ENCODE measurements at places on chromosomes 1 and 21. TPM values are rescaled to one million over a fixed set of nuclear protein-coding genes. Genes with fewer than 3 reads are reported as not detected.
A peak's percentile ranks its signal among the peaks of the same experiment; 100 is the strongest.

DNA sequence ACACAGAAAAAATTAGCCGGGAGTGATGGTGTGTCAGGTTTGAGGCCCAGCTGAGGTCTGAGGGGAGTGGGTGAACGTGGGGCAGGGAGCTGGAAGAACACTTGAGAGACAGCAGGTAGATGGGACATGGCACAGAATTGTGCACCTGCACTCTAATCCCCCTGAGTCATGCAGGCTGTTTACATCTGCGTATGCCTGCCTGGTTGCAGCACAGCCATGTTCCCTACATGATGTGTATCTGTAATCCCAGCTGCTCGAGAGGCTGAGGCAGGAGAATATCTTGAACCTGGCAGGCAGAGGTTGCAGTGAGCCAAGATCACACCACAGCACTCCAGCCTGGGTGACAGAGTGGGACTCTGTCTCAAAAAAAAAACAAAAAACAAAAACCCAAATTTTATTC lies 44.8 kb downstream of the ATP5PO start:
- DNase-seq: no peak
- H3K4me3 ChIP-seq: no peak overlapping the region
- no peaks in the 10 kb centered on the region for H3K4me1 ChIP-seq
- H3K27ac ChIP-seq: no peak overlapping the region
- no peaks in the 10 kb centered on the region for H3K36me3 ChIP-seq

- no peak overlapping the region for H3K4me3 ChIP-seq
- H3K36me3 ChIP-seq: no peaks in the 10 kb centered on the region
- DNase-seq: no peak
- no peak overlapping the region for H3K27ac ChIP-seq
- H3K4me1 ChIP-seq: peaks cover 27% of the 10 kb centered on the region
- peaks cover 6% of the 10 kb centered on the region for H3K27me3 ChIP-seq
Observed at GRCh38 chr21:38243732-38244406, 12.9 kb upstream of the KCNJ15 start.

DNA sequence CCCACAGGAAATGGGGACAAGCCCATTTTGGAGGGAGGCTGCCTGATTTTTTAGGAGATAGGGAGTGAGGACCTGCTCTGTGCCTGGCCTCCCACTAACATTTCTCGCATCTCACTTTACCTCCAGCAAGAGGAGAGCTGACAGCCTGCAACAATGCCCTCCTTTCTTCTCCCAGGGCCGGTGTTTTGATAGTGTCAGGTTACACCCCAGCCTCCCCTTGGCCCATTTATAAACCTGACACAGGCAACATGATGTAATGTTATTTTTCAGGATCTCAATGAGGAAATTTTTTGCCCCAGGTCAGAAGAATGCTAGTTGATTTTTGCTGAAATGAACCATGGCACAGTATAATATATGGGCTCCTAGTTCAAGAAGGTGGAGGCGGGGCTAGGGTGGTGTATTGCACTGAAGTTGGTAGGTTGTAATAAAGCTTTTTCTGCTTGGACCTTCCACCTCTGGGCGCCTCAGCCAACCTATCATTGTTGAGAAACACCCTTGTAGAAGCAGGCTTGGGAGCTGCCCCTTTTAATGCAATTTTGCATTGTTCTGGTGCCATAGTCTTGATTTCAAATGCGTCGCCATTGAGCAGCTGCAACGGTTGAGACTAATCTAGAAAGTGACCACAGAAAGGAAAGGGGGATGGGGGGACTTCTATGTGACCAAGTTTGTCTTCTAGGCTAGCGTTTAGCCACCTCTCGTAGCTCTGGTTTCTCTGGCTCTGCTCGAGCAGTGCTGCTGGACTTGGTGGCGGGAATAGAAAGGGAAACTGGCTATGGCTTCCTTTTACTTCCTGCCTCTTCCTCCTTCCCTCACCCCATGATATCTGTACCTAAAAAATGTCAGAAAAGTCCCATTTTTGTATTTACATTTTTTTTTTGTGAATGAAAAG lies 53.0 kb downstream of the PBX1 start:
- peak; percentile 89 for DNase-seq
- H3K27me3 ChIP-seq: no peaks in the 10 kb centered on the region
- H3K4me1 ChIP-seq: peaks cover 7% of the 10 kb centered on the region

DNA sequence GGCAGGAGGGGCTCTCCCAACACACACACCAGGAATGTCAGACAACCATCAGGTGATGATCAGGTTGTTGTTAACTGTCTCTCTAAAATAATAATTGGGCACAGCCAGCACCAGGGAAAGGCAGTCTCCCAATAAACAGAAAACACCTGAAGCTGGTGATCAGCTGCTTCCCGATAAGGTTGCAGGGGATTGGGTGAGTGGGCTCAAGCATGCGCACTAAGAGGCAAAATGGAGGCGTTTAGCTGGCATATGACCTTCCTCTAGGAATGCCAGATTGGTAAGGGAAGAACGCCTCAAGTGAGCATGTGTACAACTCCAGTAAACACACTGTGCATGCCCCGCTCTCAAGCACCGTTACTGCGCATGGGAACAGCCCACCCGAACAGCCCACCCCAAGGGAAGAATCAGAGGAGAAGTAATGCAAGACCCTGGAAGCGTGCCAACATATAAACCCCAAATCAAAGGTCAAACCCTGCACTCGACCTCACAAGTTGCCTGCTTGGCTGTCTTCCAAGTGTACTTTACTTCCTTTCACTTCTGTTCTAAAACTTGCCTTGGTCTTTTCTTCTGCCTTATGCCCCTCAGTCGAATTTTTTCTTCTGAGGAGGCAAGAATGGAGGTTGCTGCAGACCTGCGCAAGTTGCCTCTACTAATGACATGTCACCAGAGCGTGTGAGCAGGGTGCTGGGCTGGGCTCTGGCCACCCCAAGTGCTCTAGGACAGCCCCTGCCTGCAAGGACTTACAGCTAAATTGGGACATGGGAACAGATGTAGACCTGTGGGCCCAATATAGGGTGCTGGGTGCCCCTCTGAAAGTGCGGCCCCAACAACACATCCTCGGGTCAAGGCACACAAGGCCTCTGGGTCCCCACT lies 200.8 kb downstream of the RHOU start:
- peaks cover 4% of the 10 kb centered on the region for H3K4me1 ChIP-seq
- no peak overlapping the region for H3K4me3 ChIP-seq
- H3K27me3 ChIP-seq: no peaks in the 10 kb centered on the region
- DNase-seq: no peak
- no peak overlapping the region for H3K27ac ChIP-seq

DNA sequence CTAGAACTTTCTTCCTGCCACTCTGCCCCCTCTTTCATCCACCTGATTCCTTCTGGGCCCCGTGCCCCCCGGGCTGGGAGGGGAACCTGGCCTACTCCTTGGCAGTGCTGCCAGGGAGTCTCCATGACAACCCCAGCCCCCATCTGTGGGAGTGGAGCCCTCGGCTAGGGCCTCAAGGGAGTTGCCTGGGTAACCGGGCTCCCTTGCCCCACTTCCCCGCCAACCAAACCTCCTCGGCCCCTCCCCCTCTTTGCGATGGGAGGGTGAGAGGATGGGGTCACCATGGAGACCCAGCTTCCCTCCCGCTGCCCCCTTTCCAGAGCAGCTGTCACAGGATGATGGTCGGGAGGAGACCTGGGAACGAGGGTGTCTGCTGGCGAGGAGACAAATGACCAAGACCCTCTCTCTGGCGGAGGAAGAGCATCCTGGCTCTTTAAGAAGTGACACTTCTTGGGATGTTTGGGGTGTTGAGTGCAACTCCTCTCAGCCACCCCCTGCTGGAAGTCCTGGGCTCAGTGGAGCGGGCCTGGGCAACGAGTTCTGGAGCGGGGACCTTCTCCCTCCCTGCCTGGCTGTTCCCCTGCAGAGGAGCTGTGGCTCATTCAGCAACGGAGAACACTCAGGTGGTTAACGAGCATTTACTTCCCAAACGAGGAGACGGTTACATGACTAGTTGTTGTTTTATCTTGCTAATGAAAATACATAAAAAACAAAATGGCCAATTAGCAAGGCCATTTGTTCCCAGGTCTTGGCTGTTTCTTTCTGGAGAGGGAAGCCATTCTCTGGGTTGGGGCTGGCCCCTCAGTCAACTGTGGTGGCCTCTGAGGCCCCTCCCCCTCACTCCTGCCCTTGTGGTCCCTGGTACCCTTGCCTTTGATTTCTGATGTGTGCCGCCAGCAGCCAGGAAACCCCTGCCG lies 82.8 kb downstream of the UBIAD1 start:
- DNase-seq: no peak
- no peaks in the 10 kb centered on the region for H3K36me3 ChIP-seq
- no peaks in the 10 kb centered on the region for H3K27me3 ChIP-seq
- no peak overlapping the region for H3K27ac ChIP-seq

GRCh38 chr1:192535916-192536664 lies 39.5 kb upstream of the RGS1 start:
- peaks cover 12% of the 10 kb centered on the region for H3K4me1 ChIP-seq
- no peak for DNase-seq
- H3K27me3 ChIP-seq: no peaks in the 10 kb centered on the region
- no peak overlapping the region for H3K27ac ChIP-seq
- no peaks in the 10 kb centered on the region for H3K36me3 ChIP-seq
- H3K4me3 ChIP-seq: no peak overlapping the region

DNA sequence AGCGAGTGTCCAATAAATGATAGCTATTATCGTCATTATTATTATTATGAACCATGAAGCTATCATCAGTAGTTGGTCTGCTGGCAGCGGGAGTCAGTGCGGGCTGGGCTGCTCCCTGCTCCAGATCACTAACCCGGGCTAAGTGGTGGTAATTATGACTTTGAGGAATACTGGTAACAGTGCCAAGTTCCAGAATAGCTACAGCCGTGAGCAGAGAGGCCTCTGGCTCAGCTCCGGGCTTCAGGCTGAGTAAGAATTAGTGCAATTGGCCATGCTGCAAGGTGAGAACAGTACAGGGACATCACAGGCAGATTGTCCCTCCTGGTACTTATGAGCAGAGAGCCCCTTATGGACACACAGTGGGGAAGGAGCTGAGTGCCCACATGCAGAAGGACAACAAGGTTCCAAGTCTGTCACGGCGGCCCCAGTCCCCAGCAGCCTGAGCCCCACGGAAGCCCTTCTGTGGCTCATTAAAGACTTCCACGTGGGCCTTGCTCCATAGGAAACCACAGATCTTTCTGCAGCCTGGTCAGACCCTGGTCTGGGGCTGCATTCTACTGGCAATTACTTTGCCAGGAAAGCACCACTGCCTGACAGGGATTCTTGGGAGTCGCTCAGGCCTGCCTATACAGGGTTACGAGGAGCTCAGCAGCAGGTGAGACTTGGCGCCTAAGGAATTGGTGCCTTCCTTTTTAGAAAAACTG lies 235.1 kb downstream of the RRAGC start:
- no peaks in the 10 kb centered on the region for H3K36me3 ChIP-seq
- no peaks in the 10 kb centered on the region for H3K27me3 ChIP-seq
- no peak for DNase-seq
- H3K27ac ChIP-seq: no peak overlapping the region
- no peak overlapping the region for H3K4me3 ChIP-seq

- DNase-seq: no peak
- H3K27ac ChIP-seq: no peak overlapping the region
- no peaks in the 10 kb centered on the region for H3K36me3 ChIP-seq
- H3K4me3 ChIP-seq: no peak overlapping the region
Observed at GRCh38 chr1:91784616-91785015, 101.3 kb downstream of the TGFBR3 start.

- H3K27ac ChIP-seq: no peak overlapping the region
- DNase-seq: peak; percentile 78
- peaks cover 7% of the 10 kb centered on the region for H3K4me1 ChIP-seq
- H3K27me3 ChIP-seq: no peaks in the 10 kb centered on the region
Observed at GRCh38 chr1:55640708-55641473, 425.7 kb upstream of the USP24 start.

DNA sequence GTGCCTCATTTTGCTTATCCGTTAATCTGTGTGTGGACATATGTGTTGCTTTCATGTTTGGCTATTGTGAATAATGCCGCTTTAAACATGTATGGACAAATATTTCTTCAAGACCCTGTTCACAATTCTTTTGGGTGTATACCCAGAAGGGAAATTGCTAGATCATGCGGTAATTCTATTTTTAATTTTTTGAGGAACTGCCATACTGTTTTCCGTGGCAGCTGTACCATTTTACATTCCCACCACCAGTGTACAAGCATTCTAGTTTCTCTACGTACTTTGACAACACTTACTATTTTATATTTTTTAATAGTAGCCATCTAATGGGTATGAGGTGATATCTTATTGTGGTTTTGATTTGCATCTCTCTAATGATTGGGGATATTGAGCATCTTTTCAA lies 7.1 kb upstream of the NID1 start:
- H3K27ac ChIP-seq: no peak overlapping the region
- no peaks in the 10 kb centered on the region for H3K36me3 ChIP-seq
- H3K4me1 ChIP-seq: no peaks in the 10 kb centered on the region
- no peak for DNase-seq
- peaks cover 2% of the 10 kb centered on the region for H3K27me3 ChIP-seq
- no peak overlapping the region for H3K4me3 ChIP-seq

DNA sequence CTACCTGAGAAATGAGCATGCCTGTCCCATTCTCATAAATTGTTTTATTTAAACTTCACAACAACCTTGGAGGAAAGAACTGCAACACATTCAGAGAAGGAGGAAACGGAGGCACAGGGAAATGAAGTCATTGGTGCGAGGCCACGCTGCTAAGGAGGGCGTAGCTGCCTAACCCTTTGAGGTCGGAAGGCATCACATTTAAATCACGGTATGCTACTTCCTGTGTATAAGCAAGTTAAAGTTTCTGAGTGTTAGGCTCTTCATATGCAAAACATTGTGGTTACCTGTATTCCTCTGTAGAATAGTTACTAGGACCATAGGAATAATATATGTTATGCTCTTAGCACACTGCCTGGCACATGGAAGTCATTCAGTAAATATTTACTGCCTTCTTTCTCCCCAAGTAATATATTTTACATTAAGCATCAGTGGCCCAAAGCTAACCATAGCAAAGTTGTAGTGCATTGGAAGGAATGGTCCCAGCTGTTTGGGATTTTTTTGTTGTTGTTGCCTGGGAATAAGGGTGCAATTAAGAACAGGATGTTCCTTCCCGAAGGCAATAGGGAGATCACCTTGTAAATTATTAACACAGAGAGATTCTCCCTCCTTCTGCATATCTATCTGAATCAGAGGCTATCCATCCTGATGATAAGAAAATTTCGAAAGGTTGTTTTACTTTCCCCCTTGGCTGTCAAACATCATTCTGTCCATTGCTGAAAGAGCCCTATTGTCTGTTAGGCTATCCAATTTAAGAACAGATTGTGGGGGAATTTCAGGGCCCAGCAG lies 192.2 kb upstream of the C8B start:
- H3K27me3 ChIP-seq: no peaks in the 10 kb centered on the region
- H3K36me3 ChIP-seq: no peaks in the 10 kb centered on the region
- DNase-seq: no peak
- H3K4me1 ChIP-seq: no peaks in the 10 kb centered on the region
- no peak overlapping the region for H3K27ac ChIP-seq

DNA sequence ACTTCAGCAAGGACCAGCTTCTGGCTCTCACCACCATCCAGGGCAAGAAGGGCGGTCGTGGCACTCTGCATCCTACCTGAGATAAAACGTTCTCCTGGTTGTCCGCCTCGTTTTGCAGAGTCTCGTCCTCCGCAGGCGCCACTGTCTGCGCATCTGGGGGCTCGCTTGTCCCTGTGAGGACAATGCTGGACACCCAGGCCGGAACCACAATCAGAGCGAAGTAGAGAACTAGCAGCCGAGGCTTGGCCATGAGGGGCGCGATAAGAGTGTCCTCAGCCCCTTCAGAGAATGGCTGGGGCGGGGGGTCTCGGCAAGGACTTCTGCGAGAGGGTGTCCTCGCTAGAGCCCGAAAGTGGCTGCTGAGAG lies 505 bp downstream of the OLFML2B start:
- peak overlapping the region; percentile 9 for H3K4me3 ChIP-seq
- peaks cover 8% of the 10 kb centered on the region for H3K4me1 ChIP-seq
- no peak for DNase-seq

Gene CCDC30
- 2.9 TPM for total RNA-seq

Gene SPRR2B
- not detected for total RNA-seq

Gene PATJ
- 3.0 TPM for total RNA-seq

Gene LCE1C
- total RNA-seq: not detected
